Neural progenitor cell (in vitro differentiated cells): ENCODE measurements at places on chromosomes 5 and 9. TPM values are rescaled to one million over a fixed set of nuclear protein-coding genes. Genes with fewer than 3 reads are reported as not detected.

- DNase-seq = no peak
- H3K27me3 ChIP-seq = peaks cover 36% of the 10 kb centered on the region
- H3K27ac ChIP-seq = peak overlapping the region; percentile 49
- H3K4me1 ChIP-seq = peaks cover 14% of the 10 kb centered on the region
- no peaks in the 10 kb centered on the region for H3K36me3 ChIP-seq
Observed at GRCh38 chr9:4984171-4984620, 876 bp upstream of the JAK2 start.

GRCh38 chr5:92613546-92613945 lies 967.5 kb downstream of the NR2F1-AS1 start:
- DNase-seq = no peak
- no peaks in the 10 kb centered on the region for H3K4me1 ChIP-seq
- no peaks in the 10 kb centered on the region for H3K36me3 ChIP-seq
- no peak overlapping the region for H3K27ac ChIP-seq
- no peak overlapping the region for H3K4me3 ChIP-seq

- no peaks in the 10 kb centered on the region for H3K36me3 ChIP-seq
- H3K4me1 ChIP-seq = peaks cover under 1% of the 10 kb centered on the region
- no peaks in the 10 kb centered on the region for H3K27me3 ChIP-seq
- DNase-seq = no peak
- no peak overlapping the region for H3K4me3 ChIP-seq
Observed at GRCh38 chr9:109737295-109737694, 42.7 kb upstream of the PALM2AKAP2 start.

SMIM33 gene
- not detected in 2 replicates for total RNA-seq

ZNF366 gene
- not detected in 2 replicates for total RNA-seq

SLF1 gene
- total RNA-seq = 32.1 and 48.1 TPM in 2 replicates

GRCh38 chr9:95481000-95481399 lies 35.8 kb downstream of the PTCH1 start:
- H3K27me3 ChIP-seq = no peaks in the 10 kb centered on the region
- peaks cover 43% of the 10 kb centered on the region for H3K4me1 ChIP-seq
- DNase-seq = no peak
- peaks cover 8% of the 10 kb centered on the region for H3K36me3 ChIP-seq
- H3K27ac ChIP-seq = no peak overlapping the region
- no peak overlapping the region for H3K4me3 ChIP-seq

FOXD4 gene
- total RNA-seq = 0.12 TPM in 1 of 2 replicates, not detected in the other

DNA sequence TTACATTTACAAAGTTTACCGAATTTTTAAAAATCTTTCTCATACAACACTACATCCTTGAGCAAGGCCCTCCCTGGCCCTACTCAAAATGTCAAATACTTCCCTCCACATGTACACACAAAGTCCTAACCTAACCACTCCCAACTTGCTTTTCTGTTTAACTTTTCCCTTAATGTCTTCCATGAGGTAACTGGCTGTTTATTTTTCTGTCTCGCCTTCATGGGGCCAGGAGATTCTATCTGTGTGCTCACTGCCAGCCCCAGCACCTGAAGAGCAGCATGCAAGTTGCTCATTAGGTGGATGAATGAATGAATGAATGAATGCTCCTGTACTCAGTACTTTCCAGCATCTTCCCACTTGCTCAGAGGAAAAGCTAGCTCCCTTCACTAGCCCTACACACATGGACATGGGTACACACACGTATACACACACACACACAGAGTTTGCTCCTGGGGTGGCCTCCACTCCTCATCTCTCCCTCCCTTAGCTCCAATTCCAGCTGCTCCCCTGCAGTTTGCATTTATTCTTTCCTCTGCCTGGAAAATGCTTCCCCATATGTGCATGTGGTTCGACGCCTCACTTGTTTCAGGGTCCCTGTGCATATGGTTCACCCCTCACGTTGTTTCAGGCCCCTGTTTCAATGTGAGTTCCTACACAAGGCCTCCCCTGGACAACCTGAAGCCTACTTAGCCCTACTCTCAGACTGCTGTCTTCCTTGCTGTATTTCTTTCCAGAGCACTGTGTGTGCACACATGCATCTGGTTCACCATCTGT lies 165.2 kb downstream of the ROR2 start:
- DNase-seq = no peak
- H3K27ac ChIP-seq = no peak overlapping the region
- no peaks in the 10 kb centered on the region for H3K36me3 ChIP-seq
- H3K4me3 ChIP-seq = no peak overlapping the region
- no peaks in the 10 kb centered on the region for H3K27me3 ChIP-seq
- peaks cover 9% of the 10 kb centered on the region for H3K4me1 ChIP-seq

GRCh38 chr5:178667101-178667500 lies 40.3 kb upstream of the CLK4 start:
- H3K36me3 ChIP-seq = no peaks in the 10 kb centered on the region
- H3K4me1 ChIP-seq = no peaks in the 10 kb centered on the region
- no peak overlapping the region for H3K27ac ChIP-seq
- no peak overlapping the region for H3K4me3 ChIP-seq
- DNase-seq = no peak

DNA sequence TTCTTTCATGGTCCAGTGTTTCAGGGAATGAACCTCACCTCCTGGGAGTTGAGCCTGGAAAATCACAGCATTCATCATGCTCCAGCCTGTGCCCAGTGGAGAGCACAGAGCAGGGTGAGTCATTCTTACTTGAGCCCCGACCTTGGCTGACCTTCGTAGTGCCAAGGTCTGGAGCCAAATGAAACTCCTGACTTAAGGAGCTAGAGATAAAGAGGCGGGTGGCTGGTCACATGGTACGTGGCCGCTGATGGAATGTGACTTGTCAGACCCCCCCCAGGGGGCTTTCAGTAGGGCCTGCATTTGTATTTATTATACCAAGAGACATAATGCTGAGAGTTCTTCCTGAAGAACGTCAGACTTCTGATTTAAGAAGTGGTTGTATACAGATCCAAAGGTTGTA lies 15.0 kb upstream of the PIP5K1B start:
- DNase-seq = peak; percentile 58
- peaks cover 10% of the 10 kb centered on the region for H3K27me3 ChIP-seq
- H3K36me3 ChIP-seq = no peaks in the 10 kb centered on the region
- H3K4me1 ChIP-seq = peaks cover 22% of the 10 kb centered on the region
- no peak overlapping the region for H3K4me3 ChIP-seq
- no peak overlapping the region for H3K27ac ChIP-seq

GRCh38 chr5:117456866-117457470 lies 882.3 kb upstream of the SEMA6A start:
- H3K27ac ChIP-seq = no peak overlapping the region
- H3K36me3 ChIP-seq = no peaks in the 10 kb centered on the region
- no peaks in the 10 kb centered on the region for H3K4me1 ChIP-seq
- no peak for DNase-seq

- H3K36me3 ChIP-seq = no peaks in the 10 kb centered on the region
- H3K27me3 ChIP-seq = no peaks in the 10 kb centered on the region
- H3K4me1 ChIP-seq = peaks cover 22% of the 10 kb centered on the region
- H3K4me3 ChIP-seq = no peak overlapping the region
Observed at GRCh38 chr9:109745335-109746283, 34.4 kb upstream of the PALM2AKAP2 start.

TRIP13 gene
- 32.3 and 32.6 TPM in 2 replicates for total RNA-seq

DNA sequence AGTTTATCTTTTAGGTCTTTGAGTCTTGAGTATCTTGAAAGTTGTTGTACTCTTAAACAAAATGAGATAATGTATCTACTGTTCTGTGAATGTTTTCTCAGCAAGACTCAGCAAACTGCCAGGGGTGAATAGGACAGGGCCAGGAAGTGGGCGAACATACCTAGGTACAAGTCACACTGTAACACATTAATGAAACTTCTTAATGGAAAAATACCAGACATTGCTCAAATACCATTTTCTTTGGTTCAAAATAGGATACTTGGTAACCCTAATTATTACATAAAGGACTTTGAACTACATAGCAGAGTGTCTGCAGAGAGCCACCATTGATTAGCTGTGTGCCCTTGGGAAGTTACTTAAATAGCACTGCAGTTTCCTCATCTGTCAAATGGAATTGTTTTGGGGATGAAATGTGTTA lies 197.5 kb downstream of the ARHGEF28 start:
- no peaks in the 10 kb centered on the region for H3K36me3 ChIP-seq
- H3K27me3 ChIP-seq = no peaks in the 10 kb centered on the region
- no peak overlapping the region for H3K27ac ChIP-seq
- DNase-seq = no peak
- H3K4me1 ChIP-seq = no peaks in the 10 kb centered on the region

FUT7 gene
- total RNA-seq = not detected in 2 replicates

DNA sequence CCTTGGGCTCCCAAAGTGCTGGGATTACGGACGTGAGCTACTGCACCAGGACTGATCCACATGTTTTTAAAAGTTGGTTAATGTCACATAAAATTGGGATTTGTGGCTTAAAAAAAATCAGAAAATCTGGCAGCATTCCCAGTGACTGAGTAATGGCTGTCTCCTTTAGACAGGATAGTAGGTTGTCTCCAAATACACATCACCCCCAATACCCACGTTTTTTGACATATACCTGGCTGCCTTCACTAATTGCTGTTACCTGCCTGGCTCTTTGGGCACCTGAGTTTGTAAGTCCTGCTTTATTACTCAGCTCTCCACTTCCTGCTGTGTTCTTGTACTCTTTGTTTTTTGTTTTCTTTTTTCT lies 84.8 kb downstream of the KDM4C start:
- DNase-seq = no peak
- no peaks in the 10 kb centered on the region for H3K36me3 ChIP-seq
- no peaks in the 10 kb centered on the region for H3K27me3 ChIP-seq
- H3K4me1 ChIP-seq = no peaks in the 10 kb centered on the region

SHOC1 gene
- not detected in 2 replicates for total RNA-seq
